ENCODE measurements at places on chromosomes 6 and 20.

DNA sequence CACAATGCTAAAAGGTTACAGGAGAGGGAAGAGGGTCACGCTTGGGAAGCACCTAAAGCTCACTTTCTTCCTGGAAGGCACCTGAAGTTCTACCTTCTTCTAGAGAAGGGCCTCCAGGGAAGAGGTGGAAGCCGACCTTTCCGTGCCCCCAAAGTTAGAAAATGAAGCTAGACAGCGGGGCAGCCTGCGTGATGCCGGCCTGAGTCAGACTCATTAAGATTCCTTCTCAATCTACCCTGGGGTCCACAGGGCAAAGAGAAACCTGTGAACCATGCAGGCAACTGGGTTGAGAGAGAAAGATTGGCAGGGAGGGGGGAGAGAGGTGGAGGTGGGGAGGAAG, 54.8 kb upstream of the CCDC167 start:
- no peak for DNase-seq

DNA sequence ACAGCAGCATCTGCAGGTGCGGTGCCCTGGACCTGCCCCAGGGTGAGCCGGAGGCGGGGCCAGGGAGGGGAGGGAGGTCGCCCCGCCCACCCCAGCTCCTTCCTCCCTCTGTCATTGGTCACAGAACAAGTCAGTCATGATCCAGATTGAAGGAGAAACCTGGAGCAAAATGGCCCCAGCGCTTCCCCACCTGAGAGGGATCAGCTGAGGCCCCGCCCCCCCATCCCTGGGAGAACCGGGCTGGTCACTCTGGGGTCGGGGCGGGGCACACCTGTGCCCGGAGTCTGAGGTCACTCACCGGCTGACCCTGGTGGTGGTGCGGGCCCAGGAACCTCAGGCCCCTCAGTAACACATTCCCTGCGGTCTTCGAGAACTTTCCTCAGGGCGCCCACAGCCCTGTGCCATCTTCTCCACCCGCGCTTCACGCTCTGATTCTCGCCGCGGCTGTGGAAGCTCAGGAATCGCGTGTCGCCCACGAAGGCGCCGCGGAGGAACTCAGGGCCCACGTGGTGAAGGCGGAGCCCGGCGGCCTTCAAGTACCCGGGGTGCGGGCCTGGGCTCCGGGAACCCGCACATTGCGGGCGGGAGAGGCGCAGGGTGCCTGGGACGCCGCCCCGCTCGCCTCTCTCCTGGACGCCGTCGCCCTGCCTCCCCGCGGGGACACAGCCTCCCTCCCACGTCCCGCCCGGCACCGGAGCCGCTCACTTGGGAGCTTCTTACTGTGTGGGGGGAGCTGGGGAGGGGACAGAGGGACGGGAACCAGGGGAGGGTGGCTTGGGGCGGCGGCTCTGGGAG, 36.4 kb upstream of the HLA-C start:
- DNase-seq = peak; percentile 19

DNA sequence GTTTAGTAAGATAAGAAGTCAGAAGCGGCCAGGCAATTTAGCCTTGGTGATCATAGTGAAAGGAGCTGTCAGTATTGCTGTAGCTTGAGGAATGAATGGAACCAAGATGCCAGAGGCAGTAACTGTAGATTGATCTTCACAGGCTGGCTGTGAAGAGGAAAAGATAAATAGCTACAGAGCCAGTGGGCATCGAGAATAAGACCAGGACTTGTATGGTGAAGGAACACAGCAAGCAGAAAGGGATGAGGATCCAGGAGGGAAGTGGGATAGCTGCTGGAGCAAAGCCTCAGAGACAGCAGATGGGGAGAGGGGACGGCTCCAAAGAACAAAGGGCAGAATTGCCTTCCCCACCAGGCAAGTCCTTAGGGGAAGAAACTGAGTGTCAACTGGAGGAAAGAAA, 294.4 kb upstream of the PLN start:
- no peak for DNase-seq

- peak; percentile 17 for DNase-seq
Measured at GRCh38 chr6:133553652-133554051, 312.5 kb downstream of the EYA4 start.

DNA sequence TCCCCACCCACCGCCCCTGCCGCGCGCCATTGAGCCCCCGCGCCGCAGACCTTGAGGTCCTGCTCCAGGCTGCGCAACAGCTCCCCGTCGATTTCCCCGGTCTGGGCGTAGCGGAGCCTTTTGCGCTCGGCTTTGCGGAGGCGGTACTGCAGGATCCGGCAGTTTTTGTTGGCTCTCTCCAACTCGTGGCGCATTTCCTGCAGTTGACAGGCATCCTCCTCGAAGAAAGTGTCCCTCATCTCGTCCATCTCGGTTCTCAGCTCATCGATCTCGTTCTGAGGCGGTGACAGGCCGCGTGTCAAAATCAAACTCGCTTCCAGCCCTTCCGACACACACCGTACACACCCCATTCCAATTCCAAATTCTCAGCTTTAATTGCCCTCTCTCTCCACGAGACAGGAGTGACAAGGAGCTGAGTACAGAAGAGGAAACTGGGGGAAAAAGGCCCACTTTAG, 4.3 kb downstream of the MTCL3 start:
- DNase-seq = peak; percentile 73

Measured in activated CD4-positive, alpha-beta T cell treated with anti-CD3 and anti-CD28 coated beads, Interleukin-2, Interleukin-6, amounts not matched to agents 100 ng/mL and 50 ng/mL, durations not matched to agents 16 hours and 8 hours (primary cell).